ENCODE measurements at places on chromosomes 5 and 9.

DNA sequence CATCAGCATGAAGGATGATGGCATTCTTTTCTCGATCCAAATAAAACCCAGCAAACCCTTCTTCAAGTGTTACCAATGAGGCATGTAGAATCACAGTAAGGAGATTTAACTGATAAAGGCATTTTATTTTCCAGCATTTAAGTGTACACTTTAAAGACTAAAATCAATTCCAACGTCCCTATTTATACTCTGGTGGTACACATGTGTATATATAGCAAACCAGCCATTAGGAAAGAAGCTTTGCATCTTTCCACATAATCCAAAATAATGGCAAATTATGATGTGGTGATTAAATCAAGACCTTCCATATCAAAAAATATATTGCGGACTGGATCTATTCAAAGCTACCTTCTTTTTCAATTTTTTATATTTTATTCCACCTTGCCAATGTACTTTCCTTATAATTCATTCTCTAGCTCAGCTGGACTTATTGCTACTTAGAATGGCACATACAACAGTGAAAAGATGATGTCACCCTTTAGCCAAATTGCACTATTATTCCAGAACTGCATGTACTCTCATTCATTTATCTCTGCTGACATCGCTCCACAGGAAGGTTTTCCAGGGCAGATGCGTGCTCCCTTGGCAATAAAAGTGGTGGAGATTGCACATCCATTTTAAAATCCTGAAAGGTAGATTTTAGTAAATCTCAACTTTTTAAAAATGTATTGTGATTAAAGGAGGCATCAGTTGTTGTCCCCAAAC is 63.3 kb upstream of the SLC30A5 start:
- no peak for DNase-seq

- DNase-seq, result no peak
Measured at GRCh38 chr5:1538741-1539392, 15.1 kb upstream of the LPCAT1 start.

GRCh38 chr9:127452691-127453090 is 1.4 kb downstream of the LRSAM1 start:
- no peak for DNase-seq

DNA sequence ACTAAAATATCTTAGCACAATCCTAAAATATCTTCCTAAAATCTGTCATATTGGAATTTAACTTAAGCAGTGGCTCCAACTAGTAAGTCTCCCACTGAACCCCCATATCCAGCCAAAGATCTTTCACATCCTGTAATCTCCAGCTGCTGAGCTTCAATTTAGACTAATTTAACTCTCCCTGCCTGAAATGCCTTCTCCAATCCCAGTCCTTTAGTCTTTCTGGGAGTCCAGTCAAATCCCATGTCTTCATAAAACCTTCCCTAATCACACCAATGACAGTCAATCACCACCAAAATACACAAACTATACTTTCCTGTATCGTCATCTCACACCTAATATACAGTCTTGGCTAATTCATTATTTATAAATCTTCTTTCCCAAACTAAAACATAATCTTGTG is 607 bp upstream of the KLHL3 start:
- DNase-seq, result no peak

DNA sequence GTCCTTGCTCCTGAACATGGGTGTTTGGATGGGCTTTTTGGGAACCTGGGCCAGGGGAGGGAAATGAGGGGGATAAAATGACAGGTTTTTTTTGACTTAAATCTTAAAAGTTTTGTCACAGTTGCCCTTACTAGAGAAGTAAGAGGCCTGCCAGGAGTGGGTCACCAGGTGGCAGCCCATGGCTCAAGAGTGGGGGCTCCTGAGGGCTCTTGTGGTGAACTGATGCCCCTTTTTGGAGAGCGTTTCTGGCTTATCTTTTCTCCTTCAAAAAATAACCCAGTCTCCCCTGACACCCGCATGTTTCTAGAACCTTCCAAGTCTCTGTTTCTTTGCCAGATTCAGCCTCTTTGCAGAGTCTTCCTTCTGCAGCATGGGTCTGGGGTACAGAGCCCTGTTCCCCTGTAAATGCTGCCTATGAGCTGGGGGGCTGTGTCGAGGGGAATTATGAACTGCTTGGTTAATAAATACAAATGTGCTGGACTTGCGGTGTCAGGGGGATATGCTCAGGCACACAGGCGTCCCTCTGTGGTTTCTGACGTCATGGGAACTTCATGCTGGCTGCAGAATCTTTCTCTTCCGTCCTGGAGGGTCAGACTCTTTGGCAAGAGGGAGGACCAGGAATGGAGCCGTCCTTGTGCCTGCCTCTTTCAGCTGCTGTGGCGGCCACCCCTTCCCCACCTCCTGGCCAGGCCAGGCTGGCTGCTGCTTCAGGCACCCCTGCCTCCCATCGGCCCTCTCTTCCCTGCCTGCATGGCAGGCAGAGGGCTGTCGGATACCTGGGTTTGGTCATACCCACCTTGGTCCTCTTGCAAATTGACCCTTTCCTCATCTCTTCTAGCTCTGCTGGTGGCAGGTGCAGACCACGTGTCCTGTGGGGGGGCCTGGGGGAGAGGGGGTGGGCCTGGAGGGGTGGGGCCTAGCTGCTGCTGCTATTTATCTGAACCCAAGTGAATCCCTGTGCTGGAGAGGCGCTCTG is 30.1 kb downstream of the PTPA start:
- DNase-seq, result peak; percentile 79

GRCh38 chr5:77066823-77067442 is 20.2 kb downstream of the ZBED3 start:
- peak; percentile 84 for DNase-seq

- DNase-seq, result no peak
Measured at GRCh38 chr5:178553517-178553916, 36.7 kb downstream of the COL23A1 start.

DNA sequence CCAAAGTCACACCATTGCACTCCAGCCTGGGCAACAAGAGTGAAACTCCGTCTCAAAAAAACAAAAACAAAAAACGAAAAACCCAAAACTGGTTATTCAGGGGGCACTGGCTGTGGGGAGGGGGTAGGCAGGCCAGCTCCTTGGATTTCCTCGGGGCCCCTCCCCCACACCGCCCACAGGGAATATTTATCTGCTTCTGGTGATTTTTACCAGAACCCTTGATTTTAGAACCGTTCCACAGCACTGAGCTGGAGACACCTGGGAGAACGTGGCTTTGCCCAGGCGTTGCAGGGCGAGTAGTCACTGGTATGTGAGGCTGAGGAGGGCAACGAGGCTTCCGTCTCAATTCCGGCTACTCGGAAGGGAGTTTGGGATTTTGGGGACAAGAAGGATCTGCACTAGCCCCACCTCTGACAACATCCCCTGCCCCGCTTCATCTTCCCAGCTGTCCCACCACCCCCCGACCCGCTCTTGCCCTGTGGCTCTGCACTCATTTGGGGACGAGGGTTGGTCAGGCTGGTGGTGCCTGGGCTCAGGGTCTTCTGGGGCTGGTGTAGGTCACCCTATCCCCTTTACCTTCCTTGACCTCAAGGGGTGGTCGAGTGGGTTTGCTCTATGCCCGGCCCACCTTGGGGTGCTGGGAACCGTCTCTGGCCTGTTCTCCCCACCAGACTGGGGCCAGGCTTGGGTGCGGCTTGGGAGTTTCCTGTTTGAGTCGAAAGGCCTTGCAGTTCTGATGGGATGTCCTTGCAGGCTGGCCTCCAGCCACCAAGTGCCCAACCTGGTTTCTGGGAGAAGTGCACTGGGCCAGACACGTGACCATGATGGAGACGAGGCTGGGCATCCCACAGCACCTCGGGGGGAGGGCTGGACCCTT is 3.5 kb downstream of the AHRR start:
- no peak for DNase-seq

DNA sequence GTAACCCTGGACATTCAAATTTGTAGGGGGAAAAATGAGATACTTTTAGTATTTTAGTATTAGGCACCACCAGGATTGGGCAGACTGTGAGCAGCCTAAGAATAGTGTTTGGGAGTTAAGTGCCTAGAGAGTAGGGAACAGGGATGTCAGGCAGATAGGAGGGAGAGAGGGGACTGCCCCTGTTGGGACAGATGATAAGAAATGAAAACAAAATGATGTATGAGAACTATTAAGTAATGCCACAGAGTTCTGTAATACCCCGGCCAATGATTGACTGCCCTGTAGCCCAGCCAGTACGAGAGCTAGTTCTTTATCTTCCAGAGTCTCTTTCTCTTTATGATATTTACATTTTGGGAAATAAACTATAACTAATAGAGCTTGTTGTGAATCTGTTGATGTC is 24.4 kb downstream of the ARHGAP26 start:
- no peak for DNase-seq

DNA sequence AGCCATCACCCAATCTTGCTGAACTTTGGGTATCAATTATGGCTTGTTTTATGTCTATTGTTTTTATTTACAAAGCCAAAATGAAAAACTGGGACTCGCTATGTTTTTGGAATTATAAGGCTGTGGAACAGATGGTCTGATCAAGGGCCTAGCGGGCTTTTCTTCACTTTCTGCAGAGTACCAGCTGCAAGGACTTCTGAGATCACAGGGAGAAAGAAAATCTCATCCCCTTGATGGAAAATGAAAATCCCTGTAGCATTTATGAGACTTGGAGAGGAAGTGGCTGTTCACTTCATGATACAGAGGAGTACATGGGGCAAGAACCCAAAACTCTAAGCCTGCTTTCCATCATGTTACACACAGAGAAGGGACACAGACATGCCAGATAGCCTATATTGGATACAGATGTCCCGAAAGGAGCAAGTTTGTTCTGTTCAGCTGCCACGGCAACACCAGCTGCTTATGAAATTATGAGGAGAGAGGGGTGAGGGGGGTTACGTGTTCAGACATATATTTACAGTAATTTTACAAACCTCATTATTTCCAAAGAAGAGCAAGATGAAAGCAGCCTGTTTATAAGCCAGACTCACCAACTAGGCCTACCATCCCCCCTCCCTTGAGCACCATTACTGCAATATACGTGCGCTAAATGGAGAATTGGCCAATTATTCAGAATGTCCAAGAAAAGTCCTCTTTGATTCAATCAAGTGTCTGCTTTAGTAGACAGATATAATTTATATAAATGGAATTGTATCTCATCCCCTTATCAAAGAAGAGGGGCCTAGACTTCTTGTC is 220.0 kb downstream of the MARCHF11 start:
- DNase-seq, result no peak

GRCh38 chr5:178285399-178286225 is 53.0 kb upstream of the PHYKPL start:
- DNase-seq, result no peak

DNA sequence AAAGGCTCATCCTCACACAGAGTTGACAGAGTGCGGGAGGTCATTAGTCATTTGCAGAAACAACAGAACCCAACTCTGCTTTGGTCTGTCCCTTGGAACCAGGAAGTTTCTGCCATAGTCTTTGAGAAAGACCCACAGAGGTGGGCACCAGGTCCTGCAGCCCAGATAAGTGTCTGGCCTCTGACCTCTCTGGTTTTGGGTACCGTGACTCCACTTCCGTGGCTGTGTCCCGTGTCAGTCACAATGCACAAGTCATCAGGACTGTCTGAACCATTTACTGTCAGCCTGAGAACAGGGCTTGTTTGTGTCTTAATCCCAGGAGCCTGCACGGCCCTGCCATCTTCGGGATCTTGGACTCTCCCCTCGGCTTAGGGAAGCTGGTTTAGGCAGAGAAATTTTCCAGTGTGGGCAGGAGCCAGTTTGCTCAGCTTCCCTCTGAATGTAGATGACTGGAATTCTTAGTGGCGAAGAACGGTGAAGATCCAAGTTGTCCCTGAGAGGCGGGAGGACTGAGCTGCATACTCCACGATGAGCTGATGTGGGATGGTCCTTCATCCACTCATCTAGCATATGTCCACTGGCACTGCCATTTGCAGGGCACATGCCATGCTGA is 11.9 kb downstream of the GSN start:
- DNase-seq, result no peak

GRCh38 chr5:122310889-122311288 is 1.1 kb upstream of the SNCAIP start:
- peak; percentile 16 for DNase-seq

DNA sequence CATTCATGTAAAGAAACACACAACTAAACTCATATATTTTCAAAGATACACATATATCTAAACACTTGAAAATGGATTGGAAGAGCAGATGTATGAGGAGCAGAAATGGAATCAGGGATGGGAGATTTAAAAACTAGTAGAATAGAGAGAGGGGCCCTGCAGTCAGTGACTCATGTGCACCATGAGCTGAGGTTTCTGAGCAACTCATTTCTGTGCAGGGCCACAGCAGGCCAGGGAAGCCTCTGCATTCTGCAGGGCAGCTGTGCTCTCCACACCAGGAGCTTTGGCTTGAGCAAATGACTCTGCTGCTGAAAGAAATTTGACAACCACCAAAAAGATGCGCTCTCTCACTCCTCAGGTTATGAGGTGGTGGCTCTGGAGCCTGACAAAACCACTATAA is 27.1 kb downstream of the LHX6 start:
- peak; percentile 68 for DNase-seq

- DNase-seq, result no peak
Measured at GRCh38 chr5:90054612-90055011, 354.9 kb downstream of the CETN3 start.

DNA sequence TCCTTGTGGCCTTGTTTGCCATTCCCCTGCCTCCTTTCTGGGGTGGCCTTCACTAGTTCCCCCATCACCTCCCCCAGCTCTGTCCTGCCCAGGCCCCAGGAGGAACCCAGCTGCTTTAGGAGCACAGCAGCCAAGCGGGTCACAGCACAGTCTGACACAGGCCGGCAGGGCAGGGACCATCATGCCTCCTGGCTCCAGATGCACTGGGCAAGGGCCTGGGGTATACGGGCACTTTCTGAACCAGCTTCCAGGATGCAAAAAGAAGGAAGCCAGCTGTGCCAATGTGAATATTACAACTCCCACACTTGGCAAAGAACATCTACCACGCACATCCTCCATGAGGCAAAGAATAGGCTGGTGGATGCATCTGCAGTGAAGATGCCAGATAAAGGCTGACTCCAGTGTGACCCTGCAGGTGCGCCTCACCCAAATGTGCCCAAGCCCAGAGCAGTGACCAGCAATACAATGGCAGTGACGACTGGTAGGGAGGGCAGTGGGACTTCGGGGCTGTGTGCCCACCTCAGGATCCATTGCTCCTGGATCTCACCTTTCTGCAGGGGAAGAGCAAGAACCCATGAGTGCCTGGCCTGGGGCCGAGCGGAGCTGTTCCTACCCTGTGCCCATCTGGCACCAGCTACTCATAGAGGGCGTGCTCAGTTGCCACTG is 6.3 kb upstream of the IL3 start:
- no peak for DNase-seq

DNA sequence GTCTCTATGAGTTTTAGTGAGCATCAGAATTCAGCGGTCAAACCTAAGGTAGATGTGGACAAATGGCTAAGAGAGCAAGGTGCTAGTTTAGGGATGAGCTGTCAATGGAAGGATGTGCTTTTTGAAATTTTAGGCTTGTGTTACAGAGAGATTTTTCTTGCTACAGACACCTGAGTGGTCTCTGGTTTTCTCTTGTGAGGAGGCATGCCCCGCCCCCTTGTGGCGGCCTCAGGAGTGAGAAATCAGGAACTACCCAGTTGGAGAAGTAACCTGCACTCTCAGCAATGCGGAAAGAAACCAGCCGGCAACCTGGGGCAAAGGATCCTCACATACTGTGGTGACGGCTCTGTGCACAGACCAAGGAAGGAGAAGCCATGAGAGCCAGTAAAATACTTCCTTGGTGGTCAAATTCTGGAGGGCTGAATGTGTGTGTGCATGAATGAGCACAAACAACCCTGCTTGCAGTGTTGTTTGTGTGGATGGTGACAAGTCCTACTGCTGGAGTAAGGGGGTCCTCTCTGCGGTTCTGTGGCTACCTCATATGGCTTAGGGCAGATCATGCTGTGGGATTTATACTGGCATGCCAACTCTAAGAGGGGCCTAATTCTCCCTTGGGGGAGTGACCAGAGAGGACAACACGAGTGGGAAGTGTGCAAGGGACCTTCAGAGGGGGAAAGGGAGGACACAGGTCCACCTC is 16.7 kb upstream of the HSD17B4 start:
- DNase-seq, result peak; percentile 25
